G401 (cell line): ENCODE measurements at places on chromosomes 5 and 9.

GRCh38 chr5:174736777-174737176 lies 12.4 kb downstream of the MSX2 start:
- DNase-seq: no peak

DNA sequence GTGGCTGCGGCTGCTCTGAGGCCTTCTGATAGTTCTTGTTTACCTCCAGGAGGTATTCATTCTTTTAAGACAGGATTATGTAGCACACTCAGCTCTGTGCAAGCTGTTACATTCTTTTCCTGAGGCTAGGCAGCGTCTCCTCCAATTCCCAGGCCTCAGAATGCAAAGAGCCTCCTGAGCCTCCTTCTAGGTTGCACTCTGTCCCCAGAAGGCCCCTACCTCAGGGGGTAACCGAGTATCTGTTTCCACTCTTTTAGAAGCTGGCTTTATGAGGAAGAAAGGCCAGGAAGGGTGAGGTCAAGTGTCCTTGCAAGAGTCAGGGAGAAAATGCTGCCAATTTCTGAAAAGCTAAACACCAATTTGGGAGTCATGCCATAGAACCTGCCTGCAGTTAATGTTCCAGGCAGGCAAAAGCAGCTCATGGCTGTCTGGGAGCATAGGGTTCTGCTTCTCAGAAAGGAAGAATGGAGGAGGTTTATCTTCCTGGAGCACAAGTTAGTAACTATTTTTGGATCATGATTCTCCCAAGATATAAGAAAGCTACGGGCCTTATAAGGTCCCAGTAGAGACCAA lies 178.9 kb downstream of the SEMA6A start:
- peak; percentile 83 for DNase-seq

DNA sequence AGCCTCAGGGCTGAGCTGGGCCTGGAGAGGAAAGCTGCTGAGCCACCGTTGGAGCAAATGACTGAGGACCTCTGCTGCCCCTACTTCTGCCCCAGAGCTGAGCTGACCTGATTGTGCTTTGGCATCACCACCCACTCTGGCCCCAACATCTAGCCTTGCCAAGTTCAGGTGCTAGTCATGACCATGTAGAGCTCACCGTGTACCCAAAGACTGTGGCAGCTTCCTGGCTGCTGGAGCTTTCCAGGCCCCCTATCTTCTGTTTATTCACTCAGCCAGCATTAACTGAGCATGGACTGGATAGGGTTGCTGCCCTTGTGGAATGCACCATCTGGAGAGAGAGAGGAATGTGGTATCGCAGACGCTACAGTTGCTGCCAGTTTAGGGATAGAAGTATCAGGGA lies 49.1 kb downstream of the JADE2 start:
- peak; percentile 88 for DNase-seq

DNA sequence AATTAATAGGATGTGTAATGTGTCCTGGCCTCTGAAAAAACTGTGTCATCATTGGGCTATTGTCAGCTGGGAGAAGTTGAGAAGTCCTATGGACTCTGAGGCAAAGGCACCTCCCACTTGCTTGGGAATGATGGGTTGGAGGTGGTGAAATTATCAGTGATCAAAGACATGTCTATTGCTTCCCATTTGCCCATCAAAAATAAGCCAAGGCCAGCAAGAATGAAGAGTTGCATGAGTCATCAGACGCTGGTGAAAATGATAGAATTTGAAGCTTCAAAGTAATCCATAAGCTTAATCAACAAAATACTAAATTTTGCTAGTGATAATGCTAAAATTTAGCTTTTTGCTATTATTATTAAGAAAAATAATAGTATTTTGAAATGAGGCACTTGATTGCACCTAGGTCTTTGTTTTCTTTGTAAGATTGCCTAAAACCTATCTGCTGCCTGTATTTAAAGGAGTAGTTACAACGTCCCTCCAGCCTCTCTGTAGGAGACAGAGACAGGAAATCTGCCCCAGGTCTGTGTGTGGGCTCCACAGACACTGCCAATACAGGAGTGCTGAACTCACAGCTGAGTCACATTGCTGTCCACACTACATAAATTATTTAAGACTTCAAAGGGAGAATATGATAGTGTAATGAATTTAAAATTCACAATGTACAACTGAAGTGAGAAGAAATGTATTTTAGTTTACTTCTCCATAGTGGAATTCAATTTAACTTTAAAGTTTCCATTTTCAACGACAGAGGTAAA lies 48.4 kb upstream of the APC start:
- DNase-seq: no peak

GRCh38 chr9:70110194-70111041 lies 66.8 kb downstream of the MAMDC2 start:
- DNase-seq: peak; percentile 18

DNA sequence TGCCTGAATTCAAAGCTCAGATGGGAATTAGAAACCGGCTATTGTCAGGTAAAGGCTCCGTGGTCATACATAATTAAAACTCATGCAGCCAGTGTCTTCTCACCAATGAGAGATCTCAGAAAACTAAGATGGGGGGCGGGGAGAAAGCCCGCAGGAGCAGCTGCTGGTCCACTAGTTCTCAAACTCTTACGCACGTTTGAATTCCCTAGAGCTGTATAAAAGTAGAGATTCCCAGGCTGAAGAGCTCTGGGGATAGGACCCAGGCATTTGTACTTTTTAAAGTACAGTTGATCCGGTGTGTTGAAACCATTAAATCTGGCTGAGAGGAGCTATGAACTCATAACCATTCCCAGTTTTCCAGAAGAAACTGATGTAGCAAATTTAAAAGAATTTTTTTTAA lies 68.5 kb downstream of the FRMD3 start:
- DNase-seq: no peak

- DNase-seq: no peak
Measured at GRCh38 chr5:180798193-180798592, 4.4 kb downstream of the MGAT1 start.

DNA sequence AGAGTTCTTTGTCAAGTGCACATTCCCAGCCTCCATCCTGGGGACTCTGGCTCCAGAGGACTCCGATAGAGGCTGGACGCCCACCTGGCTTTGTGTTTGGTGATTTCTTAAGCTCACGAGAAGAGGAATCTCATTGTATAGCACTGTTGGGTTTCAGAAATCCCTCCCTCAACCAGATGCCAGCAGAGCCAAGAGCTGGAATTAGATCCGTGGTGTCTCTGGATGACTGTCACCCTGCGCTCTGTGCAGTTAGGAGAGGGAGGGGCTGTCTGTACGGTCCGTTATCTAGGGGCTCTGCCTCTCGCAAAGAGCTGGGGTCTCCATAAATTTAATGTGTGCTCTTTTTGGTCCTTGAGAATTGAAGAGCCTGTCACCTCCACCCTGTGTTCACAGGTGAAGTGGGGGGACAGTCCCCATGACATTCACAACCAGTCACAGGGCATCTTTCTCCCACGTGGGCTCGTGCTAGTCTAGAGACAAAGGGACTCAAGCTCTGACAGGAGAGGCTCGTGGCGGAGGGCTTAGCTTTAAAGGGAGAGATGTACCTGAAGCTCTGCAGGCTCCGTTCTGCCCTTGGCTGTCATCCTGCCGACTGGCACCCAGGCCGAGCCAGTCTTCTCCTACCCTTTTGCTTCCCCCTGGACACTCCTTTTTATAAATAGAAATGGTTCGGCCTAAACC lies 41.4 kb downstream of the FAM78A start:
- no peak for DNase-seq

- no peak for DNase-seq
Measured at GRCh38 chr5:125560476-125561225, 814.2 kb upstream of the ZNF608 start.

DNA sequence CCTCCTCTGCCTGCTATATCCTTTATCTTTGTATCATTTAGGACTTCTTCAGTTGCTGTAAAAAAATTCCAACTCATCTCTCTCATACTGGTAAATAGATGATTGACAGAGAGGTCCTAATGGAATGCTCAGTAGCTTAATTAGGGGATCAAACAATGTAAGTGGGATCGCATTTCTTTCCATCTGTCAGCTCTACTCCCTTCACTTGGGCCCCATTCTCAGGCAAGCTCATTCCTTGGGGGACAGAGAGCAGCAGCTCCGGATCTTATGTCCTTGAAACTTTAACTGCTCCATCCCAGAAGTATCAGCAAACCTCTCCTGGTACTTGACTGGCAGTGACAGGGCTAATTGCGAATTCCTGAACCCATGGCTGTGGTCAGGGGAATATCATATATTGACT lies 146.7 kb downstream of the YTHDC2 start:
- no peak for DNase-seq

- DNase-seq: no peak
Measured at GRCh38 chr5:119353686-119354366, 2.0 kb upstream of the TNFAIP8 start.

GRCh38 chr5:91018200-91018599 lies 364.9 kb downstream of the ARRDC3 start:
- no peak for DNase-seq

DNA sequence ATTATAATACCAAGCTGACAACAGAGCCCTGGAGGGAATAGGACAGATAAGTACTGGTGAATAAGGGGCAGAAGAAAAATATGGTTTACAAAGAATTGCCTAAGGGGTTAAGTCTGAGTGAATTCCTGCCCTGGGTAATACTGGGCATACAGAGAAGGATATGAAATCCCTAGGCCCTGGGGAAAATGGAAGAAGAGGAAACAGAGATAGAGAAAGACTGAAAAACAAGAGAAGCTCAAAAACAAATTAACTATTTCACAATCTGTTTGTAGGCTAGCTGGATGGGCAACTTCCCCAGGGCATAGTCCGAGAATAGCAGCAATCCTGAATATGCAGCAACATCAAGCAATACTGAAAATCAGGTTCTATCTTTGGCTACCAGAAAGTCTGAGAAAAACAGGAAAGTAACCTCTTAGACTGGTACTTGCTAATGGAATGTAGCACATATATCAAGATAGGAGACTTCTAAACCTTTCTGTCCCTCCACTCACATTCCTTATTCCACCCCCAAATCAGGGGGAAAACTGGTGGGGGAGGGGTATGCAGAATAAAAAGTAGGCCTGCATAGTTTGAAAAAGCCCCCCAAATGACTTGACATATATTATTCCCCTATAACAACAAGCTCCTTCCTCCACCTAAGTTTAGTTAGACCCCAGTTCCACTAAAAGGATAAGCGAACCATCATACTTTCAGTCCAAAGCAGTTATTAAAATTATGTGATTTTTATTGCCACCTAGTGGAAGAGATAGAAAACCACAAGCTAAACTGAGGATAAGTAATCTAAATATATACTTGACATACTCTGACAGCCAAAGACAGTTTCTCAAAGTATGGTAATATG lies 20.6 kb downstream of the SLC38A9 start:
- DNase-seq: peak; percentile 67

- DNase-seq: no peak
Measured at GRCh38 chr9:75947233-75947632, 56.8 kb downstream of the PCSK5 start.

GRCh38 chr5:149521739-149522685 lies 29.2 kb downstream of the CSNK1A1 start:
- no peak for DNase-seq

DNA sequence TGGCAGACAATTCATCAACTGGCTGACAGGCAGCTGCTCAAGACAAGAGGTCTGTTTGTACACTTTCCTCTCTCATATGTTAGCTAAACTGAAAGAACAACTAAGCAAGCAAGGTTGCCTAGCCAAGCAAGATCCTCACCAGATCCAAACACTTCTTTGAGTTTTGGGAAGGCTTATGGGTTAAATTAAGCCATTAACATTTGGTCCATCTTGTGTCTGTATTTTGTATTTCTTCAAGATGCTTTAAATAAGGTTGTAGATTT lies 170.4 kb upstream of the RAI14 start:
- DNase-seq: no peak

DNA sequence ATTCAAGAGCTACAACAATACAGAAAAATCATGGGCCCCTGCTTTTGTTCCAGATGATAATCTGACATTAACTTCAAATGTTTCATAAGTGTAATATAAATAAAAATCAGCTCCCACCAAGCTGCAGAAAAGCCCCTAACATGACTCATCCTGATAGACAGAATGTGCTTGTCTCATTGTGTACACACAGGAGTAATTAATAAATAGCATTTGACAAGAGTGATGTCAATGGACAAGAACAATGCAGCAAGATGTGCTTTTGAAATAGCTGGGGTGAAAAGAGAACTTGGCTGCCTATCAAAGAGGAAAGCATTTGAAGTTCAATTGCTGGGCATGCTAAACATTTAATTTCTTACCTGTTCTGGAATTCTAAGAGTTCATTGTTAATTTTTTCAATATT lies 79.2 kb downstream of the DNAH5 start:
- no peak for DNase-seq

GRCh38 chr9:81227507-81228245 lies 461.7 kb downstream of the TLE1 start:
- DNase-seq: no peak

DNA sequence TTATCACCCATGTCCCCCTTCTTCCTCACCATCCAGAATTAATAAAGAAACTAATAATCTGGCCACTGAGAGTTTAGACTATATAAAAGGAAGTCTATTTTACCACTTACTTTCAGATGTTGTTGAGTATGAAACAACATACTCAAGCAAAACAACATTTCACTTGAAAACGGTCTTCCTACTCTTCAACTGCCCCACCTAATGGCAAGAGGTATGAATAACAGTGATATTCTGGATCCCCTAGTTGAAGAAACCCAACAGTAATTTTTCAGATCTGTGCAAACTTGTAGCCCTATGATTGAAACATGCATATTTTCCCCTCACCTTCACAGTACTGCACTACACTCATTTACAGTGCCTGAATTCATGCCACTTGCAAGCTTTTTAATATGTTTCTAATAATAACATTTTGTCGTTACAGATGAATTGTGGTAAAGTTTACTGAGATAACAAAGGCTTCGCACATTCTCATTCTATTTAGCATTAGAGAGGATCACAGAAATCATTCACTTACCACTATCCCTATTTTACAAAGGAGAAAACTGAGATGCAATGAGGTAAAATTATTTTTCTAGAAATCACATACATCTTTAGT lies 267.9 kb upstream of the PDE4D start:
- DNase-seq: peak; percentile 3

DNA sequence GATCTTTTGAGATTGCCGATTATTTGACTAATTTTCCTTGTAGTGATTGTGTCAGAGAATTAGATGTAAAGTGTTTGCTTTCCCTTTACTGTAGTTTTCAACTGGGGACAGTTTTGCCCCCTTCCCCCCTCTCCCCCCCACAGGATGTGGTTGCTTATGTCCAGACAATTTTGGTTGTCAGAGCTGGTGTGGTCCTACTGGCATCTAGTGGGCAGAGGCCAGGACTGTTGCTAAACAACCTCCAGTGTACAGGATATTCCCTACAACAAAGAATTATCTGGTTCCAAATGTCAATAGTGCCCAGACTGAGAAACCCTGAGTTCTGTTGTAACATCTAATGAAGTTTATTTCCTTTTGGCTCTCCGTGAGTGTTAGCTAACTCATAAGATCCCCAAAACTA lies 20.0 kb downstream of the TMEFF1 start:
- no peak for DNase-seq

GRCh38 chr9:91098203-91098850 lies 263.4 kb downstream of the AUH start:
- DNase-seq: no peak

GRCh38 chr5:4023753-4024335 lies 428.2 kb downstream of the IRX1 start:
- no peak for DNase-seq

- DNase-seq: peak; percentile 99
Measured at GRCh38 chr5:31783731-31784130, 144.8 kb downstream of the PDZD2 start.

GRCh38 chr5:88676637-88677375 lies 206.2 kb downstream of the MEF2C start:
- no peak for DNase-seq

- no peak for DNase-seq
Measured at GRCh38 chr5:102077920-102078319, 218.2 kb downstream of the SLCO4C1 start.
